ENCODE measurements at places on chromosomes 16 and 17. TPM values are rescaled to one million over a fixed set of nuclear protein-coding genes. Genes with fewer than 3 reads are reported as not detected.
A peak's percentile ranks its signal among the peaks of the same experiment; 100 is the strongest.

Gene FA2H
- not detected for total RNA-seq

- H3K27ac ChIP-seq = peak overlapping the region; percentile 93
- peaks cover 53% of the 10 kb centered on the region for H3K4me1 ChIP-seq
- no peaks in the 10 kb centered on the region for H3K27me3 ChIP-seq
Measured at GRCh38 chr17:28950017-28950751, 1.1 kb downstream of the PHF12 start.

DNA sequence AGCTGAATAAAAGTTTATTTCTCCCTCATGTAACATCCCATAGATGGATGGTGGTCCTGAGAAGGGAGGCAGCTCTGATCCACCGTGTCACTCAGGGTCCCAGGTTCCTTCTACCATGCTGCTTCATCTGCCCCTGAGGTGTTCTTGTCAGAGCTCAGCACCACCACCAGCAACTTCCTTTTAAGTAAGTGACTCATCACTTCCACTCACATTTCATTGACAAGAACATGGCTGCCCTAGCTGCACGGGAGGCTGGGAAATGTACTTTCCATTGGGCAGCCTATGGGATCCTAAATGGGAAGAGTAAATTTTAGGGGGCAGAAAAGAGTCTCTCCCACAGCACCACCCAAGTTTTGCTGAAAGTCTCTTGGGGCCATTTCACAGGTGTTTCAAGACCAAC, 134.7 kb downstream of the USP31 start:
- H3K4me1 ChIP-seq = peaks cover 26% of the 10 kb centered on the region
- H3K36me3 ChIP-seq = no peaks in the 10 kb centered on the region
- no peak overlapping the region for H3K27ac ChIP-seq
- DNase-seq = peak; percentile 61

DNA sequence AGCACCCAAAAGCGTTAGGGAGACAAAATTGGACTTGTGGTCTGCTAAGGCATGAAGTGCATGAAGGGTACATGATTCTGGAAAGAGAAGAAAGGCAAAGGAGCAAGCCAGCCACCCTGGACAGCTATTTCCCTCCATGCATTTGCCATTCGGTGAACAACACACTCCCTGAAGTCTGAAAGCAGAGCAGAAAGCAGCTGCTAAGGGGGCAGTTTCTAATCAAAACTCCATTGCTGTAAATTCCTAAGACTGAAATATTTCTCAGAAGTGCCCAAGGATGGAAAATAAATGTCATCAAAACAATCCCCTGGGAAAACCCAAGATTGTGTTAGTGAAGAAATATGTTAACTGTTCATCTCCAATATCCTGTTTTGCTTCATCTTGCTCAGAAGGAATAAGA, 44.3 kb downstream of the PMP22 start:
- DNase-seq = no peak
- no peaks in the 10 kb centered on the region for H3K36me3 ChIP-seq
- H3K4me3 ChIP-seq = no peak overlapping the region
- no peaks in the 10 kb centered on the region for H3K4me1 ChIP-seq

- no peak overlapping the region for H3K4me3 ChIP-seq
- H3K4me1 ChIP-seq = no peaks in the 10 kb centered on the region
- H3K27ac ChIP-seq = no peak overlapping the region
- H3K36me3 ChIP-seq = no peaks in the 10 kb centered on the region
- DNase-seq = no peak
- no peaks in the 10 kb centered on the region for H3K27me3 ChIP-seq
Measured at GRCh38 chr17:82014971-82015310, 7.7 kb downstream of the CENPX start.

GRCh38 chr17:48100160-48100559, 1.1 kb downstream of the CBX1 start:
- no peak overlapping the region for H3K27ac ChIP-seq
- peaks cover 24% of the 10 kb centered on the region for H3K4me1 ChIP-seq
- H3K36me3 ChIP-seq = no peaks in the 10 kb centered on the region
- no peak for DNase-seq
- no peaks in the 10 kb centered on the region for H3K27me3 ChIP-seq

GRCh38 chr17:14774774-14775173, 473.9 kb downstream of the HS3ST3B1 start:
- no peak overlapping the region for H3K27ac ChIP-seq
- no peaks in the 10 kb centered on the region for H3K4me1 ChIP-seq
- no peak overlapping the region for H3K4me3 ChIP-seq
- H3K36me3 ChIP-seq = no peaks in the 10 kb centered on the region
- DNase-seq = no peak
- no peaks in the 10 kb centered on the region for H3K27me3 ChIP-seq

DNA sequence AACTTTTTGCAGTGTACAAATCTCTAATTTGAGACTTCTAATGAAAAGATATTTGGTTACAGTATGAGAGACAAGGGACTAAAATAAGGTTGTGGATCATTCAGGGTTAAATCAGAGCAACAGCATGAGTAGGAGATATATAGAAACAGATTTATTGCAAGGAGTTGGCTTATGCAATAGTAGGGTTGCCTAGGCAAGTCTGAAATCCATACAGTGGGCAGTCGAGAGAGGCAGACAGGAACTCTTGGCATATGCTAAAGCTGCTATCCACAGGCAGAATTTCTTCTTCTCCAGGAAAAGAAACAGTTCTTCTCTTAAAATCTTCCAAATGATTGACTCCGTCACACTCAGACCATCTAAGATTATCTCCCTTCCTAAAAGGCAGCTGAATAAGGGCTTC, 500.8 kb downstream of the MAF start:
- H3K27ac ChIP-seq = no peak overlapping the region
- no peaks in the 10 kb centered on the region for H3K27me3 ChIP-seq
- no peaks in the 10 kb centered on the region for H3K4me1 ChIP-seq
- no peaks in the 10 kb centered on the region for H3K36me3 ChIP-seq
- DNase-seq = no peak

All from Karpas-422 (cell line).